Calu3 (cell line): ENCODE measurements at places on chromosomes 16 and 17. TPM values are rescaled to one million over a fixed set of nuclear protein-coding genes. Genes with fewer than 3 reads are reported as not detected.

SGCA gene
- not detected in 2 replicates for total RNA-seq

CES5A gene
- total RNA-seq: not detected in 2 replicates

RANBP10 gene
- 25.5 and 28.2 TPM in 2 replicates for total RNA-seq

ABHD15 gene
- total RNA-seq: 12.5 and 12.9 TPM in 2 replicates

GAS2L2 gene
- total RNA-seq: not detected in 2 replicates

CLEC18C gene
- 1.2 TPM in 2 replicates for total RNA-seq

TP53TG3 gene
- total RNA-seq: not detected in 2 replicates

GRCh38 chr16:83458612-83459011, 349.2 kb upstream of the HSBP1 start:
- no peaks in the 10 kb centered on the region for H3K4me1 ChIP-seq
- H3K27me3 ChIP-seq: no peaks in the 10 kb centered on the region
- H3K27ac ChIP-seq: no peak overlapping the region
- H3K36me3 ChIP-seq: no peaks in the 10 kb centered on the region
- H3K4me3 ChIP-seq: no peak overlapping the region

GRCh38 chr17:18217412-18218015, 7.9 kb upstream of the LLGL1 start:
- DNase-seq: peak; percentile 72
- no peaks in the 10 kb centered on the region for H3K36me3 ChIP-seq
- no peaks in the 10 kb centered on the region for H3K27me3 ChIP-seq

DNA sequence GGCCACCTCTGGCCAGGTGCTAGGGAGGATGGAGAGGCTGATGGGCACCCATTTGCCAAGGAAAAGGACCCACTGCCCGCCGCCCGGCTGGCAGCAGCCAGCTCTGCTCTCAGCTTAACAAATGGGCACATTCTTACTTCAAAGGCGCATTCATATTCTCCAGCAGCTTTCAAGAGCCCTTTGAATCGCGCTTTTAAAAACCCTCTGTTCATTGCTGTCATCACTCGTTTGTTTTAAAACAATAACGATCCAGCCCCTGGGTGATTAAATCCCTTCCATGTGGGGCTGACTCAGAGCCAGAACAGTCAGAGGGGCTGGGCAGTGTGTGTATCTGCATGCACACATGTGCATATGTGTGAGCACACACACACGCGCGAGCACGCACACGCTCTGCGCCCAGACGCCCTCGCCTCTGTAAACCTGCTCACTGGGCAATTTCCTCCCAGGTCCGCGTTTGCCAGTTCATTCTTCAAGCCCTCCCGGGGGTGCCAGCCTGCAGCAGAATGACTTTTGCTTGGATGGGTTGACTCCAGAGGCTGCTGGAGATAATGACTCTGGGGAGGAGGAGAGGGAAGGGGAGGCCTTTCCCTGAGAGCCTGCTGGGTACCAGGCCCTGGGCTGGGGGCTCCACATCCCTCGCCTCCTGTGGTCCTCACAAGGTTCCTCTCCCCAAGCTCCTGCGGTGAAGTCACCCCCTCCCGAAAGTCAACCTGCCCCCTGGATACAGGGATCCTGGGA, 133.1 kb downstream of the SDK2 start:
- H3K4me1 ChIP-seq: no peaks in the 10 kb centered on the region
- peaks cover 94% of the 10 kb centered on the region for H3K27me3 ChIP-seq
- DNase-seq: no peak

GRCh38 chr17:70345061-70345460, 175.7 kb downstream of the KCNJ2 start:
- no peaks in the 10 kb centered on the region for H3K4me1 ChIP-seq
- DNase-seq: no peak
- H3K36me3 ChIP-seq: no peaks in the 10 kb centered on the region
- no peak overlapping the region for H3K27ac ChIP-seq
- no peaks in the 10 kb centered on the region for H3K27me3 ChIP-seq
- no peak overlapping the region for H3K4me3 ChIP-seq

DNA sequence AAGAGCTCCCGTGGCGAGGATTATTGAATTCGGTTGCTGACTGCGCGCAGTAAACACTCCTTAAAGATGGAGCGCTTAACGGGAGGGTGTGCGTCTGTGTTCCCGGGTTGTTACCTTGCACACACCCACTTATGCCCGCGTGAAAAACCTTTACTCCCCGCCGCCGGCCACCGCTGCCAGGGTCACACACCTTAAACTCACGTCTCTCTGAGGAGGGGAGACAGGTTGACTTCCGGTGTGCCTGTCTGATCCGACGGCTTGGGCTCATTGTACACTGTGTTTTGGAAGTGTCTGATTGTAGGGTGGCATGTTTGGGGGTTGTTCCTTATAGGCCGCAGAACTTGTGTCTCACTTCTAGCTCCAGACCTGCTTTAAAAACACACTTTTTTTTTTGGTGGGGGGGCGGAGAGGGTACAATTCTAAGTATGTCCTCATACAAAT, 66.8 kb downstream of the KPNA2 start:
- H3K4me3 ChIP-seq: peak overlapping the region; percentile 91
- no peaks in the 10 kb centered on the region for H3K4me1 ChIP-seq
- H3K36me3 ChIP-seq: peaks cover 24% of the 10 kb centered on the region
- peak; percentile 27 for DNase-seq

DNA sequence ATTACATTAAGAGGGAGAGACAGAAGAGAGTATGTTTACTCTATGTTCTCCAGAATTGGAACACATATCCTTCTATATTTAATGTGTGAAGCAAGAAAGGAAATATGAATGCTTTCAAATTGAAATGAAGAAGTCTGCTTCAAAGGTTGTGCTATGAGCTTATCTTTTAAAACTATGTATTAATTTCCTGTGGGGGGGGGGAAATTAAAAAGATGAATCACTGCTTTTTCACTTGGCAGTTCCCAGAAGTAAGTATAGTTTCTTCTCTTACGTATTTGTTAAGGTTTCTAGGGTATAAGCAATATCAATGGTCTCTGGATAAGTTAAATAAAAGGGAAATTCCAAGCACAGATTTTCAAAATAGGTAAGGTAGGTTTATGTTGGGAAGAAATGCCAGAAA, 7.0 kb downstream of the TERF2 start:
- H3K4me3 ChIP-seq: no peak overlapping the region
- no peak overlapping the region for H3K27ac ChIP-seq
- H3K4me1 ChIP-seq: peaks cover 5% of the 10 kb centered on the region

DNA sequence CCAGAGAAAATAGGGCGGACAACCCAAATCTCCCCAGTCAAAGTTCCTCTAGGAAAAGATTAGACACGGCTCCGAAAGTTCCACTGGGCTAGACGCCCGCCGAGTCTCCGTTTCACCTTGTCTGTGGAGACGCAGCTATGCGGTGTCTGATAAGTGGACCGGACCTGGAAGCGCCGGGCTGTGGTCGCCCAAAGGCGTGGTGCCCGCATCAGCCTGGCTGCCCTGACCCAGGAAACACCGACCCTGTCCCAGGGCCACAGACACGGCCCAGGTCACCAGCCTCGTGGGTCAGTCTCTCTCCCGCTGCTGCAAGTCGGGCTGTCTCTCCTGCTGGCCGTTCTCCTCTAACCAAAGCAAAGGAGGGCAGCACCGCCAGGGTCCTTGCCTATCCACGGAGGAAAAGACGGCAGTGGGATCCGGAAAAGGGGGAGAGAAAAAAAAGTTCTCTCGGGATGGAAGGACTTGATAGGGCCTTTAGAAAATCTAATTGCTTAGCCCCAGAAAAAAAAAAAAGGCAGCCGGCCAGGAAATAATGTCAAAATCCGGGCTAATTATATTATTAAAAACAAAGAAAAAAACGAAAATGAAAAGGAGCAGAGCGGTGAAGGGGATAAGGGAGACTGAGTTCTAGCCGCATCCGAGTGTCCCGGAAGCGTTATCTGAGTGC, 13.9 kb upstream of the FOXF1 start:
- no peak overlapping the region for H3K4me3 ChIP-seq
- peaks cover 99% of the 10 kb centered on the region for H3K27me3 ChIP-seq
- no peak overlapping the region for H3K27ac ChIP-seq
- H3K36me3 ChIP-seq: no peaks in the 10 kb centered on the region
- DNase-seq: no peak

DNA sequence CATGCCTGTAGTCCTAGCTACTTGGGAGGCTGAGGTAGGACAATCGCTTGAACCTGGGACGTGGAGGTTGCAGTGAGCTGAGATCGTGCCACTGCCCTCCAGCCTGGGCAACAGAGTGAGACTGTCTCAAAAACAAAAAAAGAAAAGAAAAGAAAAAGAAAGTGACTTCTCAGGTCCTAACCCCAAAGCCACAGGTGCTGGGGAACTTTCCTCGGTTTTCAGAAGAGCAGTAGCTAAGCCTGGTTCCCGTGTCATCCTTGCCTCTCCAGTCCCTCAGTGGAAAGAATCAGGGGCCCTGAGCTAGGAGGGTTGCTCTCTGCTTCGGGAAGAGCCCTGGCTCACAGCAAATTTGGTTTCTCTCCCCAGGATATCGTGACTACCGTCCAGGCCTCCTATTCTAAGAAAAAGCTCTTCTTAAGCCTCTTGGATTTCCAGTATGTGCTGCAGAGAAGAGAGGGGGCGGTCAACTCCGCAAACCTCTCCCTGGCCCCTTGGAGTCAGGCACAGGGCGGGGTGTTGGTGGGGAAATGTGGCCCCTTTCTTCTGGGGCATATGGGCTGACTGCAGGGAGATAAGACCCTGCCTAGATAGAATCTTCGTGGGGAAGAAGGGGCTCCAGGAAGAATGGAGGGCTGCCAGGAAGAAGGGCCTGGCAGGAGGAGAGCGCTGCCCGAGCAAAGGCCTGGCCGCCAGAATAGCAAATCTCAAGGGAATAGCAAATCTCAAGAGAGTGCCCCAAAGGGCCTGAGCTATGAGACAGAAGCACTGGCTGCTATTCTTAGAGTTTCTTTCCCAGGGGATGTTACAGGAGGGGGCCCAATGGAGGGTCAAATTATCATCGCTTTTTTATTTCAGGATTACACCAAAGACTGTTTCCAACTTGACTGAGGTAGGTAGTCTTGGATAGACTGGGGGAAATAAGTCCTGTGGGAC, 8.3 kb upstream of the NLRC5 start:
- H3K27me3 ChIP-seq: peaks cover 47% of the 10 kb centered on the region
- no peak overlapping the region for H3K4me3 ChIP-seq
- H3K27ac ChIP-seq: no peak overlapping the region
- DNase-seq: no peak

- no peak for DNase-seq
- no peak overlapping the region for H3K27ac ChIP-seq
- peaks cover 56% of the 10 kb centered on the region for H3K27me3 ChIP-seq
- peaks cover 11% of the 10 kb centered on the region for H3K4me1 ChIP-seq
Observed at GRCh38 chr17:76076765-76077583, 2.0 kb upstream of the ZACN start.
